Stimulated activated CD8-positive, alpha-beta memory T cell treated with anti-CD3 and anti-CD28 coated beads, Interleukin-7, amount 100 ng/mL, for 1 hour (primary cell): ENCODE measurements at places on chromosomes 12 and 14.

DNA sequence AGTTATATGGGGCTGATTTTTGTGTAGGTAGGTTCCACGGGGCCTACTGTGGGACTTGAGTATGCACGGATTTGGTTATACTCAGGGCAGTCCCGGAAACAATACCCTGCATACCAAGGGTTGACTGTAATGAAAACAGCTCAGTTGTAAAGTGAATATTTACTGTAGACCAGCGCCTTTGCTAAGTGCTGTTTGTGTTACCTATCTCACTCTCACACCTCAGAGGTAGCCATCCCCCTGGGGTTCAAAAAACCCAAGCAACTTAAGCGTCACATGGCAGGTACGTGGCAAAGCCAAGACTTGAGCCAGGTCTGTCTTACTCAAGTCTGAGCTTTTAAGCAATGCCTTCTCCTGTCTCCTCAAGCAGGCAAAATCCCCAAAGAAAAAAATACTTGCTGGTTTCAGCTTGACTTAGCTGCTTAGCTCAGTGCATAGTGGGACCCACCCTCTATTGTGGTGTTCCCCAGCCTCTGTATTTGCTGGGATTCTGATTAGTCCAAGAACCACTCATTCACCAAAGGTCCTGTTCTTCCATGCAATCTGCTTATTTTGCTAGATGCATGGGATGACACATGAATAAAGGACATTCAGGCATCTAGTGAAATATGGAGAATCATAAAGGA lies 34.2 kb upstream of the STRN3 start:
- no peak for DNase-seq

DNA sequence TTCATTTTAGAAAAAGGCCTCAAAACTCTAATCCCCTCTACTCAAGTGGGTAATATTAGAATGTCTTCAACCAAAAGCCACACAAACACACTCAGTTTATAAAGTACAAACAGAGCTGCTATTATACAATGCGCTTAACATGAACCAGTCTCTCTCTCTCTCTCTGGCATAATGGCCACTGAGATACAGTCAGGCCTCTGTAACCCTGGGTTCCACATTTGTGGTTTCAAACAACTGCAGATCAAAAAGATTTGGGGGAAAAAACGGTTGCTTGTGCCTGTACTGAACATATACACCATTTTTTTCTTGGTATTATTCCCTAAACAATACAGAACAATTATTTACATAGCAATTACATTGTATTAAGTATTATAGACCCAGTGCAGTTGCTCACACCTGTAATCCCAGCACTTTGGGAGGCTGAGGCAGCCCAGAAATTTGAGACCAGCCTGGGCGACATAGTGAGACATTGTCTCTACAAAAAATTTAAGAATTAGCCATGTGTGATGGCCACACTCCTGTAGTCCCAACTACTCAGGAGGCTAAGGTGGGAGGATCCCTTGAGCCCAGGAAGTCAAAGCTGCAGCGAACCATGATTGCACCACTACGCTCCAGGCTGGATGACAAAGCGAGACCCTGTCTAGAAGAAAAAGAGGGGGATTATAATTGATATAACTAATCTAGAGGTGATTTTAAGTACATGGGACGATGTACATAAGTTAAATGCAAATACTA lies 5.6 kb downstream of the SLC11A2 start:
- no peak for DNase-seq

DNA sequence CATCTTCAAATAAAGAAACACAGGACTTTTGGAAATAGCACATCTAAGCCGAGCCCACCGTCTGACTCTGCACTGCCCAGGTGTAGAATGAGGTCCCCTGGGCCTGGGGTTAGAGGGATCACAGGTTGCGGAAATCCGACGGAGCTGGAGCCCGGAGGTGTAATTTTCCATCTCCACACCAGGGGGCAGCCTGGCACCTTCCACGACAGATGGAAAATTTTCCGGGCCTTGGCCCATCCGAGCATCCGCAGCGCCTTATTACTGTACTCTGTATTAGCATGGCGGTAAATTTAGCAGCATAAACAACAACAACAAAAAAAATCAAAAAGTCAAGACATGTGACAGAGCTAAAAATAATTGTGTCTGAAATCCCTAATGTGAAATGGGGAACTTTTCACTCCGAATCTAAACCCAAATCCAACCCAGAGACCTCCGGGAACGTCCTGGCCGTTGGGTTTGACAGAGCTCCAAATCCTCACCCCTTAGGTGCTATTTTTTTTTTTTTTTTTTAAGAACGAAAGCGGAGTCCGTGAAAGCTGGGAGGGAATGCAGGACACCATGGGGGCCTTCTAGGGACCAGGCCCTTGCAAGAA lies 93.9 kb downstream of the KSR2 start:
- peak; percentile 3 for DNase-seq

GRCh38 chr14:21160061-21160610 lies 4.3 kb upstream of the OR5AU1 start:
- no peak for DNase-seq
